ENCODE measurements at places on chromosomes 6 and 20. TPM values are rescaled to one million over a fixed set of nuclear protein-coding genes. Genes with fewer than 3 reads are reported as not detected.

- no peak for DNase-seq
Measured at GRCh38 chr6:81226957-81227356, 525.5 kb downstream of the TENT5A start.

Gene LY6G6F
- polyA plus RNA-seq = not detected

Gene MRS2
- 22.6 TPM for polyA plus RNA-seq

DNA sequence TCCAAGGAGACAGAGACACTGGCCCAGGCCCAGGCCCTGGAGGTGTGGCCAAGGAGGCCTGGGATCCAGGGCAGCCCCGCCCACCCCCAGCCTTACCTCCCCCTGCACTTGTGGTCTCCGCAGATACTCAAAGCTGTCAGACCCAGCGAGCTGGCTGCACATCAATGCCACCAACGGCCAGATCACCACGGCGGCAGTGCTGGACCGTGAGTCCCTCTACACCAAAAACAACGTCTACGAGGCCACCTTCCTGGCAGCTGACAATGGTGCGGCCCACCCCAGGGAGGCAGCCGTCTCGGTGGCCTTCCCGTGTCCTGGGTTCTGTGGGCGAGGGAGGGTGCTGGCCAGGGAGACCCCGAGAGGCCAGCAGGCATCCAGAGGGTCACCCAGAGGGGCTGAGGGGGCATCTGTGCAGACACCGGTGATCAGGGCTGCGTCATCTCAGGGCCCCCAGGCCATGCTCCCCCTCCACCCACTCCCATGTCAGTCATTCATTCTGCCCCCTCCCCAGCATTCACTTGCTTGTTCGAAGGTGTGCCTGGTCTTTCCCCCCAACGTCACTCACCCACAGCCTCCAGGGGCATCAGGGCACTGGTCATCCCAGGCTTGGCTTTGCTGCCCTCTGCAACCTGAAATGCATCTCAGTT lies 141.3 kb downstream of the TAF4 start:
- no peak for DNase-seq

GRCh38 chr6:7132398-7133035 lies 24.8 kb downstream of the RREB1 start:
- DNase-seq = no peak

DNA sequence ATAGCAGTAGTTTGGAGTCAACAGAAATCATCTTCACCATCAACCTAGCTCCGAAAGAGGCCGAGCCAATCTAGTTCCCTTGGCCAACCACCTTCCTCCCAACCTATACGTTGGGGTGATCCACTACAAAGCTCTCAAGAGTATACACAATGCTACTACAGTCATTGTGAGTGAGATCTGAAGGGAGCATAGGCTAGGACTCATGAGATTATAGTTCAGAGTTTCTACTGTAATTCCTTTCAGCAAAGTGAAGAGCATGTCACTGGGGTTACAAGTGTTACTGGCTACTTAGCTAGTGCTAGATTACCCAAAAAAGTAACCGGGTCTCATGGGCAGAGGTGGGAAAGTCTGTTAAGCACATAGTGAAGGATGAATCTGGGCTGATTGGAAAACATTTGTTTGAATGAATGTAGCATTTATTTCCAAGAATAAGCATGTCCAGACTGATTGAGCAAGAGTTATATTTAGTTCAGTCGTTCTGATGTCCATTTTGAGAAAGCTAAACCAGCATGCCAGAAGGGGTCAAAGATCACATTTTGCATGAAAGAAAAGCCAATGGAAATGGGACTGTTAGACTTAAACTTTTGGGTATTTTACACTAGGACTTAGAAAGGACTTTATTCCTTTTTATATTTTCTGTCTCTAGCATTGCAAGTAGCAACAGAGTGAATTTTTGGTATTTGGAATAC lies 10.5 kb upstream of the ESR1 start:
- no peak for DNase-seq

DNA sequence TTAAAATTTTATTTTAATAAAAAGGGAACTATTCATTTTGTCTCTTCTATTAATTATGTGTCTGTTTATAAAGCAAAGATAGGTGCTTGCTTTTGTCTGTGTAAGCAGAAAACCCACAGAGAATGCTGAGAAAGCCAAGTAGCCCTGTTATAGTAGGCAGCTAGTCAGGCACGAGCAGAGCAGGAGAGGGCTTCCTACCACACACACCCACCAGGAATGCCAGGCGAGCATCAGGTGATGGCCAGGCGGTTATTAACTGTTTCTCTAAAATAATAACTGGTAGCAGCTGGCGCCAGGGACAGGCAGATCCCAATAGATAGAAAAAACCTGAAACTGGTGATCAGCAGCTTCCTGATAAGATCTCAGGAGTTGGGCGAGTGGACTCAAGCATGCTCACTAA lies 15.7 kb downstream of the C6orf15 start:
- DNase-seq = no peak

Gene DDO
- polyA plus RNA-seq = 2.0 TPM

- DNase-seq = no peak
Measured at GRCh38 chr6:170388113-170388512, 81.6 kb downstream of the FAM120B start.

DNA sequence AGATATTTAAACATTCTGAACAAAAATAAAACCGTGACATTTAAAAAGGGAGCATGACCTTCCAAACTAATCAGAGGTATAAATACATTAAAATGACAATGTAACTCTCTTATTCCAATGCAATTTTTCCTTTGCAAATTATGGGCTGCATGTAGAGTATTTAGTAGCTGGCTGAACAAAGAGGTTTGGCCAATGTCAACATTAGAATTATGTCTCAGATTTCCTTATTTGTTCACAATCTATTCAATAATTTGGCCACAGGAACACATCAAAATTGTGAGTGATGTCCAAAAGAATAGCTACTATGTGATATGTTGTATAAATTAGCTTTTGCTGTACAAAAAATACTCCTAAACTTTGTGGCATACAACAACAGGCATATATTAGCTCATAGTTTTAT lies 580.0 kb upstream of the MARCKS start:
- DNase-seq = no peak
